NCI-H2081 treated with DMSO at 0.1 percent for 48 hours (cell line): ENCODE measurements at places on chromosomes 11 and 22.

DNA sequence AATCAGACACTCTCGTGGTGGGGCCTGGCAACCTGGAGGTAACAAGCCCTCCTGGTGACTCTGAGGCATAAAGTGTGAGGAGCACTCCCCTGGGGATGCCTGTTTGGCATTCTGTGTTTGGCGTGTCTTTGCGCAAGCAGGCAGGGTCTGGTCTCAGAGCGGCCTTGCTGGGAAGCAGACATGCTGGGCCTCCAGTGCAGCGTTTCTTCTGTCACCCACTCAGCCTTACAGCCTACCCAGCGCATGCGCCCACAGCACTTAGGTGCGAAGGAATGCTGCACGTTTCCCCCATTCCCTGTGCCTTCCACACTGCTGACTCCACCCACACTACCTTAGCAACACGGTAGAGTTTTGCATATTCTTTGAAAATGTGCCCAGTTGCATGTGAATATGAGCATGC lies 7.4 kb upstream of the CXCR5 start:
- DNase-seq, result no peak

GRCh38 chr11:123547180-123547579 lies 107.2 kb downstream of the SCN3B start:
- no peak for DNase-seq

- no peak for DNase-seq
These were observed 1.3 kb downstream of the NAP1L4 start for GRCh38 chr11:2990617-2991451.

DNA sequence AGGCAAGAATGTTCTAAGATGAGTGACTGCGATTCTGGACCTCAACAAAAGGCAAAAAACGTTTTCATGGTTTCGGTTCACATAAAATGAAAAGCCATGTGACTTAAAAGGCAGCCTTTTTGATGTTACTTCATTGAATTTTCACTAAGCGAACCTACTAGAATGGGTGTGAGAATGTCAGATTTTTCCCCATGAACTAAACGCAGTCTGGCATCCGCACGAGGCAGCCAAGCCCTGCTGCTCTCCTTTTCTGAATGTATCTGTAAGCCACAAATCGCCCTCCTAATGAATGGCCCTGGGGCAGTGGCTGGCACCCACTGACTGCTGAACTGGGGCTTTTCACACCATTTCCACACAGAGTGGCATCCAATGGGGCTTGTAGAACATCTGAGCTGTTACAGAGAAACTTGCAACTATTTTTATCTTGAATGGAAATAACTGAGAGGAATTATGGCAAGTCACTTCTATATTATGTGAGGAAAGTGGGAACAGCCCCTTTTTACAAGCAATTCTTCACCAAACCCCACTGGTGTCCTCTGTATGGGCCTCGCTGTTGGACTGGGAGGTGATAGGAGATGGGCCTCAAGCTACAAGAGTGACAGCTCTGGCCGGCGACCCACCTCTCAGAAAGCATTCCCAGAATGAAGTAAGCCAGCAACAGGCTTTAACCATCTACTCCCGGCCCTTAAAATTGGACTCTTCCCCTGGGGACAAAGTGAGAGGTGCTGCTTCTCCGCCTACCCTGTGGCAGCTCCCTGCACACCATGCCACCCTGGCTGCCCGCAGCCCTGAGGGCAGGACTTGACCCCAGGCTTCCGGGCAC lies 29.4 kb downstream of the PPP2R1B start:
- DNase-seq, result no peak
